Naive B cell (primary cell): ENCODE measurements at places on chromosomes 3 and 15. TPM values are rescaled to one million over a fixed set of nuclear protein-coding genes. Genes with fewer than 3 reads are reported as not detected.

DNA sequence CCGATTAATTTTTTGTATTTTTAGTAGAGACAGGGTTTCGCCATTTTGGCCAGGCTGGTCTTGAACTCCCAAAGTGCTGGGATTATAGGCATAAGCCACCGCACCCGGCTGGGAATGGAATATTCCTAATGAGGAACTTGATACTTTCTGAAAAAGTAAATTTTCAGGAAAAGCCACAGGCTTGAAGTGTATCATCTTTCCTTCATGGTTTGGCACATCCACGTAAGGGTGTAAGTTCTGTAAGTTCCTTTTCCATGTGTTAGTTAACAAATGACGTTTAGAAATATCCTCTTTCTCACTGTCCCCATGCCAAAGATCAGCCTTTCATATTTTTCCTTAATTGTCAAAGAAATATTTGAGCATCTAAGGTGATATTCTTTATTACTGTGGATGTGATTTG is 24.9 kb downstream of the TMEM45A start:
- DNase-seq = no peak

The RAD51 gene
- 1.8 TPM for polyA plus RNA-seq

DNA sequence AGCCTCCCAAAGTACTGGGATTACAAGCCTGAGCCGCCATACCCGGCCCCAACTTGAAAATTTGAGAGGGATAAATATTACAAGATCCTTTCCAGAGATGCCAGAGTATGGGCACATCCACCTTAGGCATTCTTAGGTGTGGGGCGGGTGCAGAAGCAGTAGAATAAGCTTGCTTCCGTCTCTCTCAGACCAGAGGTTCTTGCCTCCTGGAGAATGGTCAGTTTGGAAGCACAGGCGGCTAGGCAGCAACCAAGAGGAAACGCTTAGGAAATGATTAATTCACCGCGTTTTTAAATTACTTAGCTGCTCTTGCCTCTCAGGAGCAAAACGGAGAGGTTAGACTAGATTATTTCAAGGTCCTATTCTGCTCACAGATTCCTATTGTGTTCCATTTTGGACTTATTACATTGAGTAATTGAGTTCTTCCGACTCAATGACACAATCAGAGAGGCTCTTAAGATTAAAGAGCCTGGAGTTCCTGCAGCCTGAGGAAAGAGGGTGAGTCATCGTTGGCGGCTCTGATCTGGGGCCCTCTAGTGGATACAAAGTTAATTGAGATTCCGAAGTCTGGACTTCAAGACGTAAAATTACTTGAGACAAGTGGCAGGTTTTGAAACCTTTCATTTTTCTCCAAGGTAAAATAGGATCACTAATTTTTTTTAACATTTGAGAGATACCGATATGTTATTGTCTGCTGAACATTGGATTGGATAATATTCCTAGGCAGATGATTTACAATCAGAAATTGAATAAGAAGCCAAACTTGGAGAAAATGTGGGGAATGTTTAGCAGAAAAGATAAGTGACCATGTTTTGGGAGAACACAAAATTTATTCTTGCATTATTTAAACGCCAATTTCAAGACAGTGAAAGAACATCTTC is 5.8 kb upstream of the TOPAZ1 start:
- peak; percentile 13 for DNase-seq

- DNase-seq = no peak
Measured at GRCh38 chr3:77041811-77042210, 1.9 kb downstream of the ROBO2 start.

DNA sequence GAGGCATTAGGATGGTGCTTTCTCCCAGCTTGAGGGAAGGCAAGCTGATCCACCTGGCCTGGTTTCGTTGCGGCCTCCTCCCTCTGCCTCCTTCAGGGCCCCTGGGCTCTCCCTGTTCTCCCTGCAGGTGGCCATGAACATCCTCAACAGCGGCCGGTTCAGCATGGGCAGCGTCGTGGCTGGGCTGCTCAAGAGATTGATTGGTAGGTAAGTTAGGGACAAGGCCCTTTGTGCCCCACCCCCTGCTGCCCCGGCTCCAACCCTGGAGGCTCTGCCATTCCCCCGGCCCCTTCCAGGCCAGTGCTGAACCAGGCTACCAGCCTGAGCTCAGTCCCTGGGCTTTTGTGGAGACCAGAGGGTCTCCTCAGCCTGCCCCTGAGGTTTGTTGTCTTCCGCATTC is 23.0 kb downstream of the ACAD9 start:
- no peak for DNase-seq

DNA sequence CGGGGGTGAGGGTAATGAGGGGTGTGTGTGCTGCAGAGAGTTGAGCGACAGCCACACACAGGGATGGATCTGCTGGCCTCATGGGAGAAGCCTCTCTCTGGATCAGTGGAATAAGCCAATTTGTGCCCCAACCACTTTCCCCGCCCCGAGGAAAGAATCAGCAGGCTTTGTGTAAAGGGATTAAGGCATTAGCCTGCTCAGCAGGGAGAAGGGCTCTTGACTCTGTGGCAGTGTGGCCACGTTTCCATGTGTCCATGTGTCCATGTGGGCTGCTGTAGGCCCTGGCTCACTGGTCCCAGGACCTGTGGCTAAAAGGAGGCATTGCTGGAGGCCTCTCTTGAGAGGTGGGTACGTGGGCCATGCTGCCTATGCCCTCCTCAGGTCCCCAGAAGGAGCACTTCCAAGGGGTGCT is 104.7 kb downstream of the HMG20A start:
- DNase-seq = no peak

GRCh38 chr3:111785034-111785433 is 74.0 kb upstream of the PHLDB2 start:
- no peak for DNase-seq

DNA sequence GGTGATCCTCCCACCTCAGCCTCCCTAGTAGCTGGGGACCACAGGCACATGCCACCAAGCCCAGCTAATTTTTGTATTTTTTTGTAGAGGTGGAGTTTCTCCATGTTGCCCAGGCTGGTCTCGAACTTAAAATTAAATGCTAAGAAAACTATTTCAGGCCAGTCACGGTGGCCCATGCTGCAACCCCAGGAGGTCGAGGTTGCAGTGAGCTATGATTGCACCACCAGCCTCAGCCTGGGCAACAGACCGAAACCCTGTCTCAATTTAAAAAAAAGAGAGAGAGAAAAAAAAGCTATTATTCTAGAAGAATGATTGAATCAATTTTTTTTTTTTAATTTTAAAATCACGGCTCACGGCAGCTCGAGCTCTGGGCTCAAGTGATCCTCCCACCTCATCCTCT is 4.7 kb downstream of the SLC51A start:
- no peak for DNase-seq

- no peak for DNase-seq
Measured at GRCh38 chr3:12750223-12750622, 8.8 kb downstream of the TMEM40 start.

GRCh38 chr3:9947025-9947995 is 4.9 kb downstream of the PRRT3 start:
- DNase-seq = no peak

The CCDC54 gene
- not detected for polyA plus RNA-seq

- DNase-seq = no peak
Measured at GRCh38 chr3:153215497-153215896, 53.5 kb downstream of the RAP2B start.
